ENCODE measurements at places on chromosomes 1 and 21.
A peak's percentile ranks its signal among the peaks of the same experiment; 100 is the strongest.

DNA sequence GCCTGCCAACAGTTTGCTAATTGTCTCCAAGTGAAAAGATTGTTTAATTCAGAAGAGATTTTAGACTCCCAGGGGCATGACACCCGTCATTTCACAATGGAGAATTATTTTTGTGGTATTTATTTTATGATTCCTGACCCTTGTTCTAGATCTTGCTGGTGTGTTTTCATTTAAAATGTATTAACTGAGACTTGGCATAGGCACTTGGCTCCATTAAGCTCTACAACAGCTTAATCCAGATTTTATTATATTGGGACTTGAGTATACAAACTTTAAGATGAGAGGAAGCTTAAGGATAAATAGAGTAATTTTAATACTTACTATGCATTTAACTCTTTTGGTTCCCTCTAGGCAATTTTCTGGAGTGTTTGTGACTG lies 101.3 kb upstream of the KCNE2 start:
- no peak for DNase-seq

- DNase-seq, result no peak
Measured at GRCh38 chr1:165612062-165612461, 19.0 kb upstream of the MGST3 start.

DNA sequence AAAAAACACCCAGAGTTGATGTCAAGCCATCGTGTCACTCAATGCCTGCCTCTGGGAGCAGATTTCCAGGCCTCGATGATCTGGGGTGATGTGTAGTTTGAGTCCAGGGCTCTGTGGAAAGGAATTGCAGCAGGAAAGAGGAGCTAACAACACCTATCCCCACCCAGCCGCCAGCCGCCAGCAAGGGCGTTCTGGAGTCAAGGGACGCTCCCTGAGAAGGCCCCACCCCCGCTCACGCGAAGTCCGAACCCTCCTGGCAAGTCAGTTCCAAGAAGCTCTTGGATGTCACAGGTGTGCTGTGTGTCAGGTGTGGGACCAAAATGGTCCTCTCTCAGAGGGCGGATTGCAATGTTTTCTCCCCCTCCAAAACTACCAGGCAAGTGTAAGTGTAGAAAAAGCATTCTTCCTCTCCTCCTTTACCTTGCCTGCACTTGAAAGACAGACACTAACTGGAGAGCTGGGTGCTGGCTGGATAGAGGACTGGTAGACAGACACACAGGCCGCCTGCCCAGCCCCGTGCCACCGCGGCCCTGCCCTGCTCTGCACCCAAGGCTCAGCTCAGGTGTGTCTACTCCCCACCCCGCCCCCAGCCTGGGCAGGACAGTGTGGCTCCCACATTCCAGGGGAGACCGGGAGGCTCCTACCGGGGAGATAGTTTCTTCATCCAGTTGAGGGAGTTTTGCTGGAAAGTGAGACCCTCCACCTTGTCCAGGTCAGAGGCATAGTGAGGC lies 8.5 kb downstream of the AGT start:
- no peak for DNase-seq

DNA sequence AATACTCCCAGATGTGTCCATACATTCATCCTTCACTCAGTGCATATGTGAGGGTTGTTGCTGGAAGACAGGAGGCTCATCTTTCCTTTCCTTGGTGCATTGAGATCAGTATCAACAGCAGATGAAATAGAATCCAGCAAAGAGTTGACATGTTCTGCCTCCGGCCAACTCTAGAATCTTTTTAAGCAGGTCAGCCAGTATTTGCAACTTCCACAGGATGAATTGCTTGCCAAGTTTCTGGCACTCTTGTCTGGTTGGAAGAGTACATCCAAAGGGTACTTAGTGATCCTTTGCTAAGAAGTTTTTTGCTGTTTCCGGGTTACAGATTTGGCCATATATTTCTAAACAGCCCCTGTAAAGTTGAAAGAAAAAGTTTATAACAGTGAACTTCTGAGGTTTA lies 21.1 kb downstream of the SYNC start:
- no peak for DNase-seq

DNA sequence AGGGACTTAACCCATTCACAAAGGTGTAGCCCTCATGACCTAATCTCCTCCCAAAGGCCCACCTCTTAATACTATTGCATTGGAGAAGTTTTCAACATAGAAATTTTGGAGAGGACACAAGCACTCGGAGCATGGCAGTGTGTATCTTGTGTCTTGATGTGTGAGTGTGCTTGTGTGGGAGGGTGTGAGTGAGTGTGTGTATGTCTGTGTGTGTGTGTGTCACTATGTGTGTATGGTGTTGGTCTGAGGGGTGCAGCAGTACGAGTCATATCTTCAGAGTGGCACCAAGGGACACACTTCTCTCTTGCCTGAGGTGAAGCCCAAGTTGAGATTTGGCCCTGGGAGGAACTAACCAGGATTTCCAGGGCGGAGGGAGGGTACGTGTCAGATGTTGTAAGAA lies 73.7 kb downstream of the NAV1 start:
- DNase-seq, result no peak

DNA sequence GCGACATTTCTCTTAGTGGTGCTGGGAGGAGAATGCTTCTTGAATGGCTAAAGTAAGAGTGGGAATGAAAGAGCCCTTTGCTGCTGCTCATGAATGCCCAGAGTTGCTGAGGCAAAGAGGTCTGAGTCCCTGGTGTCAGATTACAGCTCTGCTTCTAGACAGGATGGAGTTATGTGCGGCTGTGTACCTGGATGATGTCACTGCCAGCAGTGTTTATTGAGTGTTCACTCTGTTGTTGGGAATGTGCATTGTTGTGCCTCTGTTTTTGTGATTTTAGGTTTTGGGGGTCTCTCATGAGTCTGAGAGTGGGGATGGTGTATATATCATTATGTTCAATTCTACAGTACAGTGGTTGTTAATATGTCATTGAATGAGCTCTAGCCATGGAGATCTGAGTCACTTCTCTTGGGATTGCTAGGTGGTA lies 2.7 kb downstream of the CDC14A start:
- no peak for DNase-seq

DNA sequence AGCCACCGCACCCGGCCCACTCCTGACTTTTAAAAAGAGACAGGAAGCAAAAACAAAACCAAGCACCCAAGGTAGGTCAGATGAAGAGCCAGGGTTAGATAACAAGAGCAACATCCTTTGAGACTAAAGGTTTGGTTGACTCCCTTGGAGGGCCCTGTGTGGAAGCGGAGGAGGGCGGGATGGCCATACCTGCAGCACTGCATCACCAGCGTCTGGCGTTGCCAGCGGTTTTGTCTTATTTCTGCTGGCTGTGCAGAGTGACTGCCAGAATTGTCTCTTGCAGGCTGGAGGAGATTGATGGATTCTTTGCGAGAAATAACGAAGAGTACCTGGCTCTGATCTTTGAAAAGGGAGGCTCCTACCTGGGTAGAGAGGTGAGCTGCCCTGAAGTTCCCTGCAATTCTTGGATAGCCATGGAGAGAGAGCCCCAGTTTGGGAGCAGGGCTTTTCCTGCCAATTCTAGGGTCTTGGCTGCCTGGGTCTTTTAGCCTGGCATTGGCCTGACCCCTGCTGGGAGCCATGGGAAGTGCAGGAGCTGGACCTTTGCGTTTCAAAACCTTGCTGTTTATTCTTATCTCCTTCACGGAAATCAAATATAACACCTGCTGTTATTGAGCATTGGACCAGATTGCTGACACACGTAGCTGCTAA lies 24.0 kb downstream of the QSOX1 start:
- DNase-seq, result peak; percentile 81

GRCh38 chr1:106571109-106571508 lies 485.4 kb upstream of the PRMT6 start:
- no peak for DNase-seq
